Activated T-cell treated with anti-CD3 and anti-CD28 coated beads for 1 hour (primary cell): ENCODE measurements at places on chromosomes 7 and 10.

DNA sequence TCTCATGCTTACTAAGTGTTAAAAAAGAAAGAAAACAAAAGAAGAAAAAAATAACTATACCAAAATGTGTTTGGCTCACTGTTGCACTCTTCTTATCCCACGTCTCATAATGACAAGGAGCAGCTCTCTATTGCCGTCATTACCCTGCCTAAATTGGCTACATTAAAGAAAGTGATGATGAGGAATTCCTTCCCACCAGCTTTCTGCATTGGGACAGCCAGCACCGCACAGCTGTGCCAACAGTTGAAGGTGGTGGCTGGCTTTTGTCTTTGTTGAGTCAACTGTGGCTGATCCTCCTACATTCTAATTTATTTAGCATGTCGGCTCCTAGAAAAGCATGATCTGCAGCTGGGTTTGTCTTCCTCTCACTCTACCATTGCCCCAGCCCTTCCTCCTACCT is 751.8 kb downstream of the KCNMA1 start:
- no peak for DNase-seq

DNA sequence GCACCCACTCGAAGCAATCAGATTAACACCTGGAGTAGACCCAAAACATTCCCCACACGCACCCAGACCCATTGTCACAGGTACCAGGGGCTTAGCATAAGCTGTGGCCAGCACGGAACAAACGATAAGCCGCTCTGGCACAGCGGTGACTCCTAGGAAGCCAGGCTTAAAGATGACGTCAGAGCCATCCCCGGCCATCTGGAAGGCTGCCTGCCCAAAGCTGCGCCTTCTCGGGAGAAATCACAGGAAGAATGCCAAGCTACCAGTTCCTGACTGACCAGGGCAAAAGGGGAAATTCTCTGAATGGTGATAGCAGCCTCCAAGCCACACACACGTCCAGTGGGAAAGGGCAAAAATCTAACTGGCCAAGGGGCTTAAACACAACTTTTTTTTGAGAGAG is 13.0 kb upstream of the WIPI2 start:
- no peak for DNase-seq

- DNase-seq = no peak
Observed at GRCh38 chr7:135884495-135885232, 92.5 kb downstream of the MTPN start.

GRCh38 chr10:38003588-38003987 is 6.9 kb upstream of the ZNF33A start:
- DNase-seq = no peak

GRCh38 chr10:36591436-36591835 is 534.0 kb upstream of the ANKRD30A start:
- DNase-seq = no peak

DNA sequence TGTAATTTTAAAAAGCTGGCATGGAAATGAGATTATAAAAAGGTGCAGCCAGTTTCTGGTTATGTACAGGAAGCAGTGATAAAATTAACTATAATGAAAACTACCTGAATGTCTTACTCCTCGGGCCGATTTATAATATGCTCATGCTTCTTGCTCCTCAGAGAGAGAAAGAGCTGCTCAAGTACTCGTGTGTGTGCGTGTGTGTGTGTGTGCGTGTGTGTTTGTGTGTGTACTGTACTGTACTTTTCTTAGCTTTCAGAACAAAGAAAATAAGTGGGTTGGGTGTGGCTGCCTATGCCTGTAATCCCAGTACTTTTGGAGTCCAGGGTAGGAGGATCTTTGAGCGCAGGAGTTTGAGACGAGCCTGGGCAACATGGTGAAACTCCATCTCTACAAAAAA is 96.6 kb upstream of the NMT2 start:
- DNase-seq = no peak

GRCh38 chr7:102415685-102416225 is 17.6 kb upstream of the ORAI2 start:
- peak; percentile 36 for DNase-seq

- no peak for DNase-seq
Observed at GRCh38 chr7:56206420-56206819, 90.2 kb upstream of the NUPR2 start.

DNA sequence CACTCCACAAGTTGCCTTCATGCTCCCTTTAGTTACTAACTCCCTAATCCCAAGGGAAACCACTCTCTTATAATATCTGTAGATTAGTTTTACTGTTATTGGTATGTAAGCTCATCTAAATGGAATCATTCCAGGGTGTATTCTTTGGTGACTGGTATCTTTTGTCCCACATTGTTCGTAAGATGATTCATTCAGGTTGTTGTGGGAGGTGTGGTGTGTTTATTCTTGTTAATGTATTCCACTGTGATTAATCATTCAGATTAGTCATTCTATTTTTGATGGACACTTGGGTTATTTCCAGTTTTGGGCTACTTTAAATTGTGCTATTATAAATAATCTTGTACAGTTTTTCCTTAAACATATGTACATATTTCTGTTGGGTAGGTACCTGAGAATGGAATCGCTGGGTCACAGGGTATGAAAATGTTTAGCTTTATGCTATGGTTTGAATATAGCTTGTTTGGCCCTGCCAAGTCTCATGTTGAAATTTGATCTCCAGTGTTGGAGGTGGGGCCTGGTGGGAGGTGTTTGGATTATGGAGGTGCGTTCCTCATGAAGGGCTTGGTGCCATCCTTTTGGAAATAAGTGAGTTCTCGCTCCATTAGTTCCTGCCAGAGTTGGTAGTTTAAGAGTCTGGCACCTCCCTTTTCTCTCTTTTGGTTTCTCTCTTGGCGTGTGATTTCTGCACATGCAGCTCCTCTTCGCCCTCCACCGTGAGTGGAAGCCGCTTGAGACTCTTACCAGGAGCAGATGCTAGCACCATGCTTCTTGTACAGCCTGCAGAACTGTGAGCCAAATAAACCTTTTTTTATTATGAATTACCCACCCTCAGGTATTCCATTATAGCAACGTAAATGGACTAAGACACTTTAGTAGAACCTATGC is 13.8 kb downstream of the BTRC start:
- no peak for DNase-seq

DNA sequence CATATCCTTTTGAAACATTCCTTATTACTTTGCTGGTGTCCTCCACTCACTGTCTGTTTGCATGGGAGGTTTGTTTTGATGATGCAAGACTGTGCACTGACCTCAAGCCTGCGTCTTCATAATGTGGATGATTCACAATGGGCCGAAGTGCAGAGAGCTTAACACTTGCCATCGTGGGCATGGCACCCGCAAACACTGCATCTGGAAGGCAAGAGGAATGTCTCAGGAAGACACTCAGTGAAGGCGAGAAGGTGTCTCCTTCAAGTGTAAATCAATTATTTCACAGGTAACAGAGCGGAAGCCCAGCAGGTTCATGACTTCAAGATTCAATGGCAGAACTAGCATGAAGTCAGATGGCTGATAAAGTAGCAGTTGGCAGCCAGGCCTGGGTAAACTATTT is 98.1 kb downstream of the DPY19L1 start:
- DNase-seq = no peak

DNA sequence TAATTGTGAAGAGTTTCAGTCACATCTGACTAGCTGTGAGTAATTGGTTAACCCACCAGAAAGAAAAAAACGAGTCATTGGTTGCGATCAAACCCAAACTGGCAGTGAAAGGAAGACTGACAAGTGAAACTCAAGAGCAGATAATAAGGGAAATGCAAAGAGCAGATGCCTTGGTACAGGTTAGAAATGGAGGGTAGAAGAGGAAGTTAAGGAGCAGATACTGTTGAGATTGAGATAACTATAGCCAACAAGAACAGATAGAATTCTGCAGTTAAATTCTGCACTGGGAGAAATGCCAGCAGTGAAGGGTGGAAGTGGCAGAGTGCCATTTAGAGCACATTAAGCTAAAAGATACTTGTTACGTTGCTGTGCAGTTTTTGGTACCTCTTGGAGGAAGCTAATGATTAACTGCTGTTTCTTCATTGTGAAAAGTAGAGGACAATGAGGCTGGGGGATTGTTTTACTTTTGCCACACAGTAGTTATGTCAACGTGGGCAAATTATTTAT is 65.8 kb downstream of the CDK13 start:
- no peak for DNase-seq

DNA sequence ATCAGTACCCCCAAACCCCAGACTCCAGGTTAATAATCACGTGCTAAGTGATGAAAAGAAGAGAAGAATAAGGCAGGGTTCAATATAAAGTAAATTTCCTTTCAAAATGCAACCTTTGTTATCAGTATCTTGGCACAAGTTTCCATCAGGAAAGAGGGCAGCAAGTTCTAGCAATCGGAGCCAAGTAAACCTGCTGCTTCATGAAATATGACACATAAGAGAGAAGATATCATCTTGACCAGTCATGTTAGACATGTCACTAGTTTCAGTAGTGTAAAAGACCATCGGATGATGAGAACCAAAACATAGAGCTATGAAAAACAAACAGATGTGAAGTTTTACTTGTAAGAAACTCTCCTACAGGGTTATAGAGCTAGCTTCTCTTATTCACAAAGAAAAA is 44.0 kb downstream of the AASS start:
- no peak for DNase-seq

GRCh38 chr10:97550336-97551149 is 22.0 kb upstream of the ANKRD2 start:
- DNase-seq = no peak

DNA sequence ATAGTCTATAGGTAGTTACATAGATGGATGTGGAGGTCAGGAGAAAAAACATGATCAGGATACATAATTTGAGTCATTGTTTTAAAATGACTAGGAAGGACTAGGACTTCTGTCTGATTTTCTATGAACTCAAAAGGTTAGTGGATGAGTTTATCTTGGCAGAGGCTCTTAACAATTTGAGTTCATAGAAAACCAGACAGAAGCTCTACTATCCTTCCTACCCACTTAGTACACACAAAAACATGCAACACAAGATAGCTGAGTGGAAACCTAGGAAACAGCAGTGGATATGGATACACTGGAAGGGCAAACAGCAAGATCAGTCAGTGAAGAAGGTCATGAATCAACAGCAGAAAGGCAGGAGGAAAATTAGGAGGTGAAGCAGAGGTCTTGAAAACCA is 84.6 kb downstream of the VPS50 start:
- no peak for DNase-seq

GRCh38 chr10:44028384-44029137 is 356.3 kb downstream of the CXCL12 start:
- no peak for DNase-seq

DNA sequence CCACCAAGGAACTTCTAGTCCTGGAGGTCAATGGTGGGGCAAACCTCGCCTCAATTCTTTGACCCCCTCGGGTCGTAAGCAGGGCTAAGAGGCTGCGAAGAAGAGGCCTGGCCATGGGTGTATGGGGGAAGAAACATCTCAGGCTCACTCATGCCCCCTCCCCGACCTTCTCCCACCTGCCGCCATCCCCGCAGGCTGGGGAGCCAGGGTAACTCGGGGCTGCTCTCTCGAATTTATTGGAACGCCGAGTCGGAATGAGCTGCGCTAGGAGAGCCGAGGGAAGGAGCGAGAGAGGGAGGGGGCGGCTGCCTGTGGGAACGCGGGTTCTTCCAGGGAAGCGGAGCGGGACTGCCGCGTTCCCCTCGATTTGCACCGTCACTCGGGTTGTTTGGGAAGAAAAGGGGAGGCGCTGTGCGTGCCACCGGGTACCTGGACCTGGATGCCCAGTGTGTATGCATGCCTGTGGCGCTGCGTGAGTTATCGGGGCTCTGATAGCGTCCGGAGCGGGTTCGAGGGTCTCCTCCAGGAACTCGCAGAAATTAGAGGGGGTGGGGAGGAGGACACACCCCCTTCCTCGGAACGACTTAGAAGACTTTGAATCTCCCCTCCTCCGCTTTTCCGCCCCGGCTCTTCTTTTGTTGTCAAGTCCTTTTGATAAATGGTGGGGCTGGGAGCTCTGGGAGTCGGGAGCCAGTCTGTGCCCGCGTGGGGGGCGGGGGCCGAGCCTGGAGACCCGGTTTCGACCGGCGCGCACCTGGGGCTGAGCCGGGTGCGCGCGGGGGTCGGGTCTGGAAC is 1.8 kb upstream of the ZNF503 start:
- DNase-seq = no peak

DNA sequence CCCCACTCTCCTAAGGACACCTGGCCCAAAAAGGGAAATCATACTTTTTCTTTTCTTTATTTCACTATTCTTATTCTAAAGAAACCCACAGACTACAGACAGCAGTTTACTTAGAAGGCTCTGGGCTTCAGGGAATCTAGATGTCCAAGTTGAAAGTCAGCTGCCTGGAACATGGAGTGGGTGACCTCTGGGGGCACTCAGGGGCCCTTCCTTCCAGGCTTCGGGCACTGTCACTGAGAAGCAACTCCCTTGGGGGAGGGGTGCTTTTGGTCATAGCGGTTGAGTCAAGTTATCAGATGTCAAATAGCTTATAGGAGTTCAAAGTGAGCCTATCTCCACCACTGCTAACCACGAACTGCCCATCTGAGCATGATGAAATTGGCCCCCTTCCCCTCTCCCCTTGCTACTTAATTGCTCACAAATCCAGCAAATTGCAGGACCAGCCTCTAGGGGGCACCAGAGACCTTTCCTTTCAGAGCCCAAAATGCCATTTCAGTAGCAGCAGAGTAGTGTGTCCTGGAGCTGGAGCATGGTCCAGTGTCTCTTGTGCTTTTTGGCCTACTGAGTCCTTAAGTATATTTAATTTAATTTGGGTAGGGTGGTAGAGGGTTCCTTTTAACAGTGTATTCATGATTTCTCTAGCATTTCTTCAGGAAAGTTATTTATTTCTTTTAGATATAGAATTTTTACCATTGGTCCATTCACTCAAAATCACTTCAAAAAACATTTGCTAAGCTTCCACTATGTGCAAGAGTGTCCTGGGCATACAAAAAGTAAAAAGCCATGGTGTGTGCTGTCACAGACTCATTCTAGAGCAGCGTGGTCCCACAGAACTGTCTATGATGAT is 463.8 kb downstream of the KCNMA1 start:
- DNase-seq = peak; percentile 57

DNA sequence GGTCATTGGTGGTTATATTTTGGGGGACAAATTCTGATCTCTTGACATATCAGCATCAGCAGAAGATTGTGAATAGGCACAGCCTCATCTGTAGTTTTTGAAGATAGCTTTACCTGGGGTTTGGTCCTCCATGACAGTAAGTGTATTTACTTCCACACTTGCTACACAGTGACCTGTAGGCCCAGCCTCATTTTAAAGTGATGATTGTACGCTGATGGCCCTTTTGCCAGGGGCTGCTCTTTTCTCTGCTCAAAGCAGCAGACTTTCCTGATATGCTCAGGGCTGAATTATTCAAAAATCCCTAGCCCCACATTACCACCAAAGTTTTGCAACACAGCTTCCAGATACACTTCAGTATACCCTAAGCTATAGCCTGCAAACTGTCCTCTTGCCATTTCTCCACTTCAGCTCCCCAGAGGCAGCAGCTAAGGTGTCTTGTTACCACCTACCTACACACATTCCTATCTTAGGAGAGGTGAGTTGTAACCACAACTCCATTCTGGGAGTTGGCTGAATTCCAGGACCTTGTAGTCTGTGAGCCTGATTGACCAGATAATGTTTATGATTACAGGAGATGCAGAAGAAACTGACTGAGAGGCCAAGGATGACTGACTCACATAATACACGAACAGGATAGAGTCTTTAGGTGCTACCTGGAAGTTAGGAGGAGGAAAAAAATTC is 6.0 kb downstream of the ASB4 start:
- DNase-seq = no peak
